ENCODE measurements at places on chromosomes 16 and 17. TPM values are rescaled to one million over a fixed set of nuclear protein-coding genes. Genes with fewer than 3 reads are reported as not detected.

- DNase-seq, result peak; percentile 59
These were observed 8.3 kb downstream of the FOXJ1 start for GRCh38 chr17:76132574-76133338.

DNA sequence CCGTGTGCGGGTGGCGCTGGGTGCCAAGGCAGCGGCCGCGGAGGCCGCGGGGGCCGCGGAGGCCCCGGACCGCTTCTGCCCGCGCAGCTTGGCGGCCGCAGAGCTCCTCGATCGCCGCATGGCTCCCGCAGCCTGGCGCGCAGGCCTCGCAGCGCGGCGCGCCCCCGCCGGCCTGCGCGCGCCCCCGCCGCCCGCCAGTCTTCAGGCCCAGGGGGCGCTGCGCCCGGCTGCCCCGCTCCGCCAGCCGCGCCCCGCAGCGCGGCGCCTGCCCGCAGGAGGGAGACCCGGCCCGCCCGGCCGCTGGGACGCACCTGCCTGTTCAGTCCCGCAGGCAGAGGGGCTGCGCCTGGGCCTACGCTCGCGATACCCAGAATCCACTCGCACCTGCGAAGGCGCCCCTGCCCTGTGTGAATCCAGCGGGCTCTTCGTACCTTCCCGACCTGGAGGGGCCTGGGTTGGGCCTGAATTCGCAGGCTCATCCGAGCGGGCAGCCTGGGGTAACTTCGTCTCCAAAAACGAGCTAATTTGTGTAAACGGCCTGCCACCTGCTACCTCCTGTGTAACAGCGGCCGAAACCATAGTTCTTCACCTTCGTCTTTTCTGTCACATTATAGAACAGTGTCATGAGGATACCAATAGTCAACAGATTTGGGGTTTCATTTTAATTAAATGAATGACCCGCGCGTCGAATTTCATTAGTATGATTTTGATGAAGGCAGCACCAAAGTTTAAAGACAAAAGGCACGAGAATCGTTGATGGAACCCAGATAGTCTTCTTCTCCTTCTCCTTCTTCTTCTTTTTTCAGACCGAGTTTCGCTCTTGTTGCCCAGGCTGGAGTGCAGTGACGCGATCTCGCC, at the start of gene CENPV:
Gene CENPV (minus strand): TSS at position 153 of the 858 bp plus-strand sequence. CDS start 33 bp downstream, at position 120.
- DNase-seq, result peak; percentile 39

DNA sequence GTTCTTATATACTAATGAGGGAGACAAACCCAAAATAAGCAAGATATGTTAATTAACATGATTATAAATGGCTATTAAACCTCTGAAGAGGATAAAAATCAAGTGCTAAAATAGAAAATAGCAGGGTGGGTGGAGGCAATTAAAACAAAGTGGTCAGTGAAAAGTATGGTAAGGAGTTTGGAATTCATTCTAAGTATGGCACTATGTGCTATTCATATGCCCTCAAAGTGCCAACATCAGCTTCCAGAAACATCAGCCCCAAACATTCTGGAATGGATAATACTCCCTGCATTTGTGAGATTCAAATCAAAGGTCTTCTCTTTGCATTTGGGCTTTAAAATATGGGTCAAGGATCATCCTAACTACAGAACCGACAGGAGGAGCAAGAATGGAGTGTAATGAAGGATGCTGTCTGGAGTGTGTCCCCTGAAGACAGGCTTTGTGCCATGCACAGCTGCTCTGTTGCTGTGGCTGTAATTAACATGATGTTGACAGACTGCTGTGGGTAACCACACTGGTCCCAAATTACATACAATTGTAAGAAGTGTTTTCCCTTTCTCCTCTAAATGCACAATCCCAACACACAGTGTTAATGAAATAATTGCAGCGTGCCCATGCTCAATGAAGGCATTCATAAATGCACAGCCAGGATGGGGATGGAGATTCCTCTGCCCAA, 93.1 kb downstream of the VAT1L start:
- no peak for DNase-seq

- DNase-seq, result no peak
These were observed 475.2 kb upstream of the WSB1 start for GRCh38 chr17:26818736-26819135.

DNA sequence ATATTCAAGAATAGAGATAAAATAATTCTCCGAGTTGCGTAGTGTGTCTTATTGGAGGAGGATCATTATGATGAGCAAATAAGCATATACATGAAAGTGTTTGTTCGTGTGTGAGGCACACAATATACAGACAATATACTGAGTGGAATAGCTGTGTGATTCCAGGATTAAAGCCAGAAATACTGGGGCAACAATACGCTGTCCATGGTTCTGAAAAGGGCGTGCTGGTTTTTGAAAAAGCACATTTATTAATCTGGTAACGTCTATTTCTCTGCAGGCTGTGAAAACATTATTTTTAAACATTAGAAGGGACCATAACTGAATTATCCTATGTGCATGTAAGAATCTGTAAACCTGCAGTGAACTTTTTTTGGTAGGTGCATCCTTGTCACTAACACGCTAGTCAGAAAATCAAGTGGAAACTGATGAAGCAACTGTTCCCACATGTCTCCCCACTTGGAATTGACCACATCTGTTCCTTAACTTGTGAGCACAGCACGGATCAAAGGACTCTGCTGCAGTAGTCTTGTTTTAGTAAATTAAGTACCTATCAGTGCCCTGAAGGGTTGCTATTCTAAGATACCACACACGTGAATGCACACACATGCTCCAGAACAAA, 346.0 kb downstream of the GRIN2A start:
- DNase-seq, result peak; percentile 9

DNA sequence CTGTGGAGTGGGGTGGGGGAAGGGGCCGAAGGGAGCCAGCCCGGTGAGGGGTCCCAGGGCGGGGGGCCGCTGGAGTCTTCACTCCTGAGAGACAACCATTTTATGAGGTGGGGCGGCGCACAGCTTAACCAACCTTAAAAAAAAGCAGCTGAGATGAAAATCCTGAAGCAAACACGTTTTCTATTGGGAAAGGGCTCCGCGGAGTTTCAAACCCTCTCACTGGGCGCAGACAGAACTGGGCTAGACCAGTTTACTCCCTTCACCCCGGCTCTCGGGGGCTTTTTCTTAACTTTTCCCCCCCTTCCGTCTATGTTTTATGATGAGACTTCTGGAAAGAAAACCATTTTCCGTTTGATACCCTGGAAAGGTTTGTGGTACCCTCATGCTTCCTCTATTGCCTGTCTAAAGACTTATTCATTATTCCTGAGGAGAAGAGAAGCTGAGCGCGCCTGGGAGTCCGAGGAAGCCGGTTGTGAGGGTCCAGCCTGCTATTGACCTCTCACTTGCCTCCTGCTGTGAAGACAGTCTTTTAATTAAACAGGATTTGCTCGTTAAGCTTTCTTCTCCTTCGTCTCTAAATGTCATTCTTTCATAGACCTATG, 482 bp upstream of the SSH2 start:
- DNase-seq, result no peak

- DNase-seq, result no peak
These were observed 77.5 kb upstream of the N4BP1 start for GRCh38 chr16:48687421-48688038.

GRCh38 chr17:12664894-12665262, 812 bp upstream of the MYOCD start:
- DNase-seq, result no peak

DNA sequence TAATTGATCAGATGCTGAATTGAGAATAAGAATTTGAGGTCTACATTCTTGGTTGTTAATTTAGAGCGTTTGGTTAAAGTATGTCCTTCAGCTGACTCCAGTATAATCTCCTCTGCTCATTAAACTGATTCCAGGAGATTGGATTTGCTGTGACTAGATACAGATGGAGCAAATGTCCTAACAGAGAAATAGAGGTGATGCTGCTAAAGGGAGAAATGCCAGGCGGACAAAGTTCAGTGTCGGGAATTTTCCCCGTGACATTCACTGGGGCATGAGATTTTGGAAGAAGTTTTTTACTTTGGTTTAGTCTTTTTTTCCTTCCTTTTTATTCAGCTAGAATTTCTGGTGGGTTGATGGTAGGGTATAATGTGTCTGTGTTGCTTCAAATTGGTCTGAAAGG, 19.0 kb downstream of the PRKAR1A start:
- no peak for DNase-seq

- DNase-seq, result no peak
These were observed 2.2 kb downstream of the SDK2 start for GRCh38 chr17:73641826-73642600.

DNA sequence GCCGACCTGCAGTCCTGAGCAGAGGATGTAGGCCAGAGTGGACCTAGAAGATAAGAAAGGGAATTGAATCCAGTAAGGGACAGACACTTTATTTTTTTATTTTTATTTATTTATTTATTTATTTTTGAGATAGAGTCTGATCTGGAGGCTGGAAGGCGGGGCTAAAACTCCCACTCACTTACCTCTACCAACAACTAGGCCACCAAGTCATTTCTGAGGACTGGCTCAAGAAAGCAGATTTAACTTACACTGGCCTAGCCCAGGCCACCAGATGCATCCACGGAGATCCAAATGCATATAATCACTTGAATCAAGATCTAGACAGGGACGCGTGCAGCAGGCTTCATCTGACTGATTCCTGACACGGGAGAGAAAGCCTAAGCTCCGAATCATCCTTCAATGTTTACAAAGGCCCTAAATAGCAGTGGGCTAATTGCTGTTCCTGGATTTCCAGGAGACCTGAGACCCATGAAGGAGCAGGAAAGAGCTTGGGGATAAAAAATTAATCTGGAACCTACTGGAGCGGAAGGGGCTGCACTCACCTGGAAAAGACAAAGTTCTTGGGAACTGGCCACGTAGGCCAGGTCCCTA, 1.1 kb upstream of the ALOX12 start:
- DNase-seq, result no peak

DNA sequence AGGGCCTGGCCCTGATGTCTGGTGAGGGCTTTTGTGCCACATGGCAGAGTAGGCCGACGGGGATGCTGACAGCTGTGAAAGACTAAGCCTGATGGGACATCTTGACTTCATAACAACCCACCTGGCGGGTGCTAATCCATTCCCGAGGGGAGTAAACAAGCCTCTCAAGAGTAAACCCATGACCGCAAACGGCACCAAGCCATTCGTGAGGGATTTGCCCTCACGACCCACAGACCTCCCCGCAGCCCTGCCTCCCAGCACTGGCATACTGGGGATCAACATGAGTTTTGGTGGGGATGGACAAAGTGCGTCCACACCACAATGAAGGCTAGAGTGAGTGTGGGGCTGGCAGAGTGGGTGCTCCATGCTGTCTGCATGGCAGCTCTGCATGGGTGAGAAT, 11.7 kb downstream of the RNF213 start:
- DNase-seq, result no peak

- no peak for DNase-seq
These were observed 8.7 kb upstream of the BEAN1 start for GRCh38 chr16:66418165-66418962.

DNA sequence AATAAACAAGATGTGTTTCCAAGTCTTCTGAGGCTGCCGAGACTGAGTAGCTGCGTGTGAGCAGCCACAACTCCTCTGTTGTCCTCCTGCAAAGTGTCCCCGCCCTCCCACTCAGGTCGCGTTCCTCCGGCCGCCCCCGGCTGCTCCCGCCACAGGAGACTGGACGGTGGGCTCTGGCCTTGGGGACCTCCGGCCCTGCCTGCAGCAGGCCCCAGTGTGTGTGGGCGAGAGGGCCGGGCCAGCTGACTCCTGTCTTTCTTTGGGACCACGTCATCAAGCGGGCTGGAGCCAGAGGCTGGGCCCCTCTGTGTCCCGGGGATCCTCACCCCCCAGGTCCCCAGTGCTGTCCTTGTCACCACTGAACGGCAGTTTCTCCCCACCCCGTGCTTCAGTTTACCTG, 175.3 kb downstream of the NPIPB11 start:
- DNase-seq, result no peak

DNA sequence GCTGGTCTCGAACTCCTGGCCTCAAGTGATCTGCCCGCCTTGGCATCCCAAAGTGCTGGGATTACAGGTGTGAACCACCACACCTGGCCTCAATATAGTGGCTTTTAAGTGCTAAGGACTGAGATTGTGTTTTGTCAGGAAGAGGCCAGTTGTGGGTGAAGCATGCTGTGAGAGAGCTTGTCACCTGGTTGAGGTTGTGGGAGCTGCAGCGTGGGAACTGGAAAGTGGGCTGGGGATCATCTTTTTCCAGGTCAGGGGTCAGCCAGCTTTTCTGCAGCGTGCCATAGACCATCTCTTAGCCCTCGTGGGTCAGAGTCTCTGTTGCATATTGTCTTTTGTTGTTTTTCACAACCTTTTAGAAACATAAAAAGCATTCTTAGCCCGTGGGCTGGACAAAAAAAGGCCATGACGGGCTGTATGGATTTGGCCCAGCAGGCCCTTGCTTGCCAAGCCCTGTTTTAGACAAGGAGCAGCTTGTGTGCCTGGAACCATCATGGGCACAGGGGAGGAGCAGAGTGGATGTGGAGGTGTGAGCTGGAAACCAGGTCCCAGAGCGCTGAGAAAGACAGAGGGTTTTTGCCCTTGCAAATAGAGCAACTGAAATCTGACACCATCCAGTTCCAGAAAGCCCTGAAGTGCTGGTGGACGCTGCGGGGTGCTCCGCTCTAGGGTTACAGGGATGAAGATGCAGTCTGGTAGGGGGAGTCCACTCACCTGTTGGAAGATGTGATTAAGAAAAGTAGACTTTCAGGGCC, 5.5 kb downstream of the BIRC5 start:
- no peak for DNase-seq

GRCh38 chr16:52597772-52598483, 51.0 kb upstream of the TOX3 start:
- DNase-seq, result no peak

GRCh38 chr16:410516-411178, 9.0 kb downstream of the DECR2 start:
- DNase-seq, result no peak

DNA sequence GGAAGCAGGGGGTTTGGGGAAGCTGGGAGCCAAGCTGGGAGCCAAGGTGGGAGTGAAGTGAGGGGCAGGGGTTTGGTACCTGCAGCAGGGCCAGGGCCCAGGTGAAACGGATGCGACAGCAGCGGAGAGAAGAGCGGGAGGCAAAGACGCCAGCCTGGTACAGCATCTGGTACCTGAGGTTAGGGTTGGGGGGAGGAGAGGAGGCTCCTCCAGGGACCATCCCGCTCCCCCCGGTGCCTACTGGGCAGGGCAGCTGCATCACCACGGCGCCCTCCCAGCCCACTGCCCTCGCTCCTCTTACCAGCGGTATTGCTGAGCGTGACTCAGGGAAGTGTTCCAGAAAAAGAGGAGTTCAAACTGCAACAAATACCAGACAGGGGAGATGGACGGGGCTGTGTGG, 9.8 kb downstream of the CLN3 start:
- peak; percentile 28 for DNase-seq

PRRT2 gene
- 1.3 TPM for total RNA-seq

CEMP1 gene
- total RNA-seq, result 0.70 TPM

OR3A3 gene
- not detected for total RNA-seq

ATP1B2 gene
- total RNA-seq, result 1.4 TPM

CACNG4 gene
- 0.25 TPM for total RNA-seq

C16orf95 gene
- 6.3 TPM for total RNA-seq

CLDN9 gene
- total RNA-seq, result 0.40 TPM

CCDC78 gene
- 0.95 TPM for total RNA-seq

CNGB1 gene
- total RNA-seq, result 0.49 TPM

CHST4 gene
- not detected for total RNA-seq

JUP gene
- total RNA-seq, result 343 TPM

NFAT5 gene
- total RNA-seq, result 34.9 TPM

BRICD5 gene
- total RNA-seq, result 14.4 TPM

Measured in left colon (tissue), 2 donors.